Activated T-helper 1 cell treated with Interleukin-2 at 50 U/mL for 16 hours (primary cell): ENCODE measurements at places on chromosomes 4 and X.

- no peak for DNase-seq
Measured at GRCh38 chr4:53614591-53614990, 23.3 kb upstream of the LNX1 start.

DNA sequence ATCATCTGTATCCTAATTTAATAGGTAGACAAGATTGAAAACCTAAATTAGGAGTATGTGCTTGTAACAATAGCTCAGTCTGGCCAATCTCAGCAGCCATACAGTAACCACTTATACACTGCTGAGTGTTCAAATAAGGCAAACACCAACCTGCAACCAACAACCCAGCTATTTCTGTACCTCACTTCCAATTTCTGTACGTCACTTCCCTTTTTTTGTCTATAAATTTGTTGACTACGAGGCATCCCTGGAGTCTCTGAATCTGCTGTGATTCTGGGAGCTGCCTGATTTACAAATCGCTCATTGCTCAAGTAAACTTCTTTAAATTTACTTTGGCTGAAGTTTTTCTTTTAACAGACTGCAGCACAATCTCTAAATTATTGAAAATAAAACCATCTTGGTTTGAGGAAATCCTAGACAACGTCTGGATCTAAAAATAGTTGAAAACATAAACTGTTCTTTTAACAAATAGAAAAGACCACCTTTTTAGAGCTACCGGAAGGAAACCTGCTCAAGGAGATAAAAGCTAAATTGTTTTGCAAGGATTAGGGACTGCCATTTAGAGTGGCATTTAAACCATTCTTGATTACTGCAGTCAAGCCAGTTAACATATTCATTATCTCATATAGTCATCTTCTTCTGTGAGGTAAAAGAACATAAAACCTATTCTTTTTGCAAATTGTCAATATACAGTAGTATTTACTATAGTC is 778.1 kb downstream of the SH3BGRL start:
- DNase-seq = no peak

DNA sequence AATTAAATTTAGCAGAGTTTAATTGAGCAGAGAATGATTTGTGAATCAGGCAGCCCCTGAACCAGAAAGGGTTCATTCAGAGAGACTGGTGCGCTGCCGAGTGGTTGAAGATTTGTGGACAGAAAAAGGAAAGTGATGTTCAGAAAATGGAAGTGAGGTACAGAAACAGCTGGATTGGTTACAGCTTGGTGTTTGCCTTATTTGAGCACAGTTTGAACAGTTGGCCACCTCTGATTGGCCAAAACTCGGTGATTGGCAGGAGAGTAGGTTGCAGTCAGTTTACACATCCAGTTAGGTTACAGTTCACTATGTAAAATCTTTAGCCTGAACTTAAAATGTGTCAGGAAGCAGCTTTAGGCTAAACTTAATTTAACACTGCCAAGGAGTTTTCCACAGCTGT is 14.9 kb downstream of the MID1IP1 start:
- no peak for DNase-seq

- no peak for DNase-seq
Measured at GRCh38 chrX:17020851-17021821, 74.7 kb downstream of the REPS2 start.

GRCh38 chr4:2962614-2963174 is 512 bp downstream of the NOP14 start:
- no peak for DNase-seq

- no peak for DNase-seq
Measured at GRCh38 chr4:152938237-152938947, 2.3 kb downstream of the FHDC1 start.

- no peak for DNase-seq
Measured at GRCh38 chr4:105158837-105159236, 12.2 kb downstream of the TET2 start.

- no peak for DNase-seq
Measured at GRCh38 chr4:141706445-141706844, 70.1 kb downstream of the IL15 start.

- no peak for DNase-seq
Measured at GRCh38 chr4:95798727-95799126, 41.2 kb upstream of the PDHA2 start.

GRCh38 chr4:124427095-124427767 is 285.3 kb downstream of the ANKRD50 start:
- no peak for DNase-seq
